Stimulated activated naive CD4-positive, alpha-beta T cell treated with Interleukin-2 at 50 U/mL for 16 hours (primary cell): ENCODE measurements at places on chromosomes 16 and 17.
A peak's percentile ranks its signal among the peaks of the same experiment; 100 is the strongest.

DNA sequence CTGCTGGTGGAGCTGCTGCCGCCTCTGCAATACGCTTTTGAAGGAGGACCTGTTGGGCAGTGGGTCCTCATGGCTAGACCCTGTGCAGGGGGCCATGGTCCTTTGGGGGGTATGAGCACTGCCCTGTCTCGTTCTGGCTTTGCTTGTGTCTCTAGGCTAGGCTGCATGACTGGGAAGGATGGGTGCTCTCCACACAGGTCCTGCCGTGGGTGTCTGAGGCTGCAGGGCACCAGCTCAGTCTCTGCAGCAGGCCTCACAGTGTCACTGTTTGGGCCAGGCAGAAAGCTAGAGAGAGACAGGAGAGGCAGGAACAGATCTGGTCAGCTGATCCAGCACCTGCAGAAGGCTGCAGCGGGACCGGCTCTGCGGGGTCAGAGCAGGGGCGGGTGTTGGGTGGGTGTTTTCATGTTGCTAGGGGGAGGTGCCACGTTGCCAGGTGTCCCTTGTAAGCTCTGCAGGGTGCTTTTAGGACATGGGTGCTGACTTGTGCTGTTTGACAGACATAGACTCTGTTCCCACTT, 111.4 kb downstream of the SNX29 start:
- no peak for DNase-seq

DNA sequence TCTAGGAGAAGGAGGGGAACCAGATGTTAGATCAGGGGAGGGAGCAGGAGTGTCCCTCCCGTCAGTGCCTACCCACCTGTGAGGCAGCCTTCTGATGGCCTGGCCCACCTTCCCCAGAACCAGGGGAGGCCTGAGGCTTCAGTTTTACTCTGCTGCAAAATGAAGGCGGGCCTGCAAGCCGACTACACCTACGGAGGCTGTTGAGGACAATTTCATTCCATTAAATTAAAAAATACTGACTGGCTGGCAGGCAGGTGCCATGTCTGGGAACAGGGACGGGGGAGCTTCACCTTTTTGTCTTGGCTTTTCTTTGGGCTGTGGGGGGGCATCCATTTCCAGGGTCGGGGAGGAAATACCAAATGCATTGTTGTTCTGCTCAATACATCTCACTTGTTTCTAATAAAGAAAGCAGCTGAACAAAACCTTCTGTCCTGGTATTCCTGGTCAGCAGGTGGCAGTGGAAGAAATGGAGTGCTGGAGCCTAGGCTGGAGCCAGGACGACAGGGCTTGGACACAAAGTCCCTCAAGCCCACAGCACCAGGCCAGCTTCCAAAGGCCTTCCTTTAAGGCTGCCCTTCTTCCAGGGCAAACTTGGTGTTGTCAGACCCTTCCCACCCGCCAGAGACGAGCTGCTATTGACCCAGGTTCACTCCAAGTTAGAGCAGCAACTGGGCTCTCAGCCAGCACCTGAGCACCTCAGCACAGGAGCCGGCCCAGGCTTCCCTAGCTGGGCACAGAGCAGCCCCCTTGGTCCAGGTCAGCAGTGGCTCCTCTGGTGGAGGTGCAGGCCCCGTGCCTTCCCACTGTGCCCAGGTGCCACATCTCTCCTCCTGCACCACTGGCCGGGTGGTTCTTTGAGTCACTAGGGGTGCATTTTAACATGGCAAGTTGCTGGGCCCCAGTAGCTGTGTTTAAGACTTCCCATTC, 23.5 kb downstream of the PLCD3 start:
- no peak for DNase-seq

DNA sequence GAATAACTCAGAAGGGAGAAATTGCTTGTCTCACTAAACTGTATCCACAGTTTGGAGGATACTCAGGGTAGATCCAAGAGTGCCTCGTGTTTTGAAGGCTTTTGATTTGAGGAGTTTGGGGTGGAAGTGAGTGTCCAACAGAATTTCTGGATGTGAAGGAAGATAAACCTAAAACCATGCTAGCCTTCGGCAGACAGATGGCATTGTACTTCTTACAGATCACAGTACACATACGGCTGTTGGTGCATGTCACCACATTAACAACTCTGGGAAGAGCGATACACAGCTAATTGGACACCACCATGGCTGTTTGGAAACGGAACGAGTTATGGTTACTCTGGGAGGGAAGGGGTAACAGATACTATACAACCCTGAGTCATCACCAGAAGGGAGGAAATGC, 420.4 kb downstream of the GRIN2A start:
- no peak for DNase-seq

DNA sequence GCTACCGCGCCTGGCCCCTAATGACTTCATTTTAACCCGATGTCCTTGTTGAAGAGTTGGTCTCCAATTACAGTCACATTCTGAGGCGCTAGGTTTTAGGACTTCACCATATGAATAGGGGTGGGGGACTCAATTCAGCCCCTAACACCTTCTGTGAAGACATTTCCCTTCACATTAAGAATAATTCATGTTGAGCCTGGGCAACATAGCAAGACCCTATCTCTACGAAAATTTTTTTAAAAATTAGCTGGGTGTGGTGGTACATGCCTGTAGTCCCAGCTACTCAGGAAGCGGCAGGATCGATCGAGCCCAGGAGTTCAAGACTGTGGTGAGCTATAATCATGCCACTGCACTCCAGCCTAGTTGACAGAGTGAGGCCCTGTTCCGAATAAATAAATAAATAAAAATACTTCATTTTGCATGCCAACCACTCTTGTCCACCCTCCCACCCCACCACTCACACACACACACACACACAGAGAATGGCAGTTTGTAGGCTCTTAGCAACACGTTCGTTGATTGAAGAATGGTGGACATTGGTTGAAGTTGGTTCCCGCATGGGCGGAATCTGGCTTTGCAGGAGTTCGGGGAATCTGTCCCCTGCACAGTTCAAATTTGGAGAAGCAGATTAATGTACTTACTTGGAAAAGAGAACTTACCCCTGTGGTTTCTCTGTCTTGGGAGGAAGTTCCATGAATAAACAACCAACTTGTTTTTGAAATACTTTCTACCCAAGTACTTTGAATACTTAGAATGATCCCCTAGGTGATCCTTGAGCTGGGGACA, 27.8 kb upstream of the TVP23A start:
- no peak for DNase-seq

- no peak for DNase-seq
These were observed 1.3 kb downstream of the NLRC5 start for GRCh38 chr16:56990407-56991286.

DNA sequence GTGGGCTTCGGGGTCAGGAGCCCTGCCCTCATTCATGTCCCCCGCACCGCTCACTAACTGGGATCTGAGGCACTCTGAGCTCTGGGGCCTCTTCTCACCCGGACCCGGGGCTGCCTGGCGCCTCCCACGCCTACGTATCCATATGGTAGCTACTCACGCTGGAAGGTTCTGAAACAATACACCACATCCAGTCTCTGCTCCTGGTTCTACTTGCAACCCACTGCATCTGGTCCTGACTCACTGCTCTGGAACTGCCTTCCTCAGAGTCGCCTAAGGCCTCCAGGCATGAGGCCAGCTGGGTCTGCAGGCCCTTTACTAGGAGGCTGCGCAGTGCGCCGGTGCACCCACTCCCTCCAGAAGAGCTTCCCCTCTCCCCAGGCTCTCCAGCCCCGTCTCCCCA, 18.1 kb downstream of the USP36 start:
- no peak for DNase-seq

DNA sequence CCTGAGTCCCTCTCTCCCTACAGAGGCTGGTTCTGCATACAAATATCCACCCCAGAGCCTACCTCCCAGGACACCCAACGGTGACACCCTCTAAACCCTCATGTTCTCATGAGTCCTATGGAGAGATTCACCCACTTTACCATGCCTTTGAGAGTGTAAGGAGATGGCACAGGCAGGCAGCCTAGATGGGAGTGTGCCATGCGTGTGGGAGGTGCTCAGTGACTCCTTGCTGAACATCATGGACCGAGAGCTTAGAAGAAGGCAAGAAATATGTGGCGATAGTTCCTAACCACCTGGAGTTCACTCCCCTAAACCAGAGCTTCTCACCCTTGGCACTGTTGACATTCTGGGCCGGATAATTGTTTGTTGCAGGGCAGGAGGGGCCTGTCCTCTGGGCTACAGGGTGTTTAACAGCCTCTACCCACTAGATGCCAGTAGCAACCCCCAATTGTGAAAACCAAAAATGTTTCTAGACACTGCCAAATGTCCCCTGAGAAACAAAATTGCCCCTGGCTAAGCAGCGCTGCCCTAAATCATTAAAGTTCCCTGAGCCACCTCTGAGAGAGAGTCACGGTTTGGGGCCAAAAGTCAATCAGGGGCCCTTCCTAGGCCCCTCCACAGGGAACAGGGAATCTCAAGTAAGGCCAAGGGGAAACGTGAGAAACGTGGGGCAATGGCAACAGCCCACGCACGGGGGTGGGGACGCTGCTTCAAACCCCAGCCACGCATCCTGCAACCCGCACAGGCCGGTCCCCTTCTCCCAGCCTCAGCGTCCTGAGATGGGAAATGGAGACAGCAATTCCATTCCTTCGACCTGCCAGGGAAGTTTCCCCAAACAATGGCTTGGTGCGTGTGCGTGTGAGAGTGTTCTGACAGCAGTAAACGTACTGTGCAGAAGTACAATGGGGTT, 66.8 kb downstream of the C16orf78 start:
- no peak for DNase-seq

- no peak for DNase-seq
These were observed 135.2 kb downstream of the FTO start for GRCh38 chr16:53839150-53839549.

DNA sequence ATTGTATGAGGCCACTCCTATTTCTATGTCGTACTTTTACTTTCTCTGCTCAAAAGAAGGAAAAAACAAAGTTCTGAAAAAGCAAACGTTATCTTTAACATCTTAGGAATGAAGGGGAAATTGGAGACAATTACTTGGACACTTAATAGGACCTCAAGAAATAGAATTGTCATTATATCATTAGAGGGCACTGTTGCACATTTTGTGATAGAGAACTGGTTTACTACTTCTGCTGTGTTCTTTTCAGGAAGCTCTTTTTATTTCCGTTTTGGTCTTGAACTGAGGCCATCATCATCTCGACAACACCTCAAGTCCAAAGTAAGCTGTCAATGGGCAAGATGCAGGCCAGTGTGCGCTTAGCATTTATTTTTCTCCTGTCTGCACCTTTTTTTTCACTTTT, 14.6 kb downstream of the COG4 start:
- DNase-seq, result no peak

DNA sequence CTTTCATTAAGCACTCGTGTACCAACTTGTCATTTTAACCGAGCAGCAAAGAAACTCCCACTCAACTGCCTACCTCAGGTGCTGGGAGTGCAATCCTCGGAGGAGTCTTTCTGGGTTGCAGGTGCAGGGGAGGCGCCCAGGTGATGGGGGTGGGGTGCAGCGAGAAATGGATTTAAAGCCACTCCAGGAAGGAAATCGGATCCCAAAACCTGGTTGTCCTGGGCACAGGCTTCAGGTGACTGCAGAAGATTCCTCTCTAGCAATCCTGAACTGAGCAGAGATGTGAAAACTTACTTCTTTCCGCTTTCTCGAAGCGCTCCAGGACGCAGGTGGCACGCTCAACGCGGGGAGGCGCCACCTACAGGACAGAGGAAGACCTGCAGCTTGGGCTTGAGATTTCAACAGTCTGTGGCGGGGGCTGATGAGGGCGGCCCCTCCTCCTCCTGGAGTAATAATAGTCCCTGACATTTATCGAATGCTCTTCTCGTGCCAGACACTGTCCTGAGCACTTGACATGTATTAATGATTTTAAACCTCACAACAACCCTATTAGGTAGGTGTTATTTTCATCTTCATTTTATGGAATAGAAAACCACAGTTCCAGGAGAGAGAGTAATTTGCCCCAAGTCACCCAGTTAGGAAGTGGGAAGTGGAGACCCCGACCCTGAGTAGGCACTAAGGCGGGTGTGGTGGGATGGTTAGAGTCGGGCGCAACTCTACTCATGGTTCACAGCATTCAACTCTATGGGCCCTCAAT, 27.2 kb upstream of the SKAP1 start:
- DNase-seq, result peak; percentile 67

- no peak for DNase-seq
These were observed 1.4 kb upstream of the DYNLL2 start for GRCh38 chr17:58081646-58082340.

DNA sequence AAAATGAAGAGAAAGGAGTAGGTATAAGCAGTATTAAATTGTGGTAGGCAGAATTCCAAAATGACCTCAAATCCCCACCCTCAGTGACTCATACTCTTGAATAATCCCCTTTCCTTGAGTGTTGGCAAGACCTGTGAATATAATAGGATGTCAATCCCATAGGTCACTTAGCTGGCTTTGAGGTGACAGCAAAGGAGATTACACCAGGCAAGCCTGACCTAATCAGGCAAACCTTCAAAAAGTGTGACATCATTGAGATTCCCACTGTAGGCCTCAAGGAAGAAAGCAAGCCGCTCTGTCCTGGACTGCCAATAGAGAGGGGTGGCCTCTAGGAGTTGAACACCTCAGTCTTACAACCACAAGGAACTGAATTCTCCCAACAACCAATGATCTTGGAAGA, 535.2 kb downstream of the RBFOX1 start:
- DNase-seq, result no peak

DNA sequence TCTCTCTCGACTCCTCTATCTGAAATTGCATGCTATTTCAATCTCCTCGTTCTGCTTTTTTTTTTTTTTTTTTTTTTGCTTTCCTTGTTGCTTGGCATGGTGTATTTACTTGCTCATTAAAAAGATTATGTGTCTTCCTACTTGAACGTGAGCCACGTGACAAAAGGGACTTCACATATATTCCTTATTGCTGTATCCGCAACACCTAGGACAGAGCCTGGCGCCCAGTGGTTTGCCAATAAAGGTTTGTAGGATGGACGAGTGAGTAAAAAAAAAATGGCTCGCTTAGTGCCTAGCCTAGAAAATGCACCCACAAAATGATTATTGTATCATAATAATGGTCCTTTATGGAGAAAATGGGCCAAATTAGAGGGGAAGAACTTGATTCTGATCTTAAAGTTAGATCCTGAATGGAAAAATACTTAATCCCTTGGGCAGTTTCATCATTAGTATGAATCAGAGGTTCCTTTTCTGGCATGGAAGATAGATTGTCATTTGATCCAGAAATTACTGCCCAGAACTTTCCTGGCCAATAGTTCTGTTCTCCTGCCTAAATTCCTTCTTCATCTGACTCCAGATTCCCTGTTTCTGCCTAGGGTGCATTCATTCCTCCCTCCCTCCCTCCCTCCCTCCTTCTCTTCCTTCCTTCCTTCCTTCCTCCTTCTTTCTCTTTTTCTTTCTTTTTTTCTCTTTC, 13.6 kb upstream of the TMEM220 start:
- DNase-seq, result no peak
